SW 1271 (cell line): ENCODE measurements at places on chromosomes 5 and 9.

DNA sequence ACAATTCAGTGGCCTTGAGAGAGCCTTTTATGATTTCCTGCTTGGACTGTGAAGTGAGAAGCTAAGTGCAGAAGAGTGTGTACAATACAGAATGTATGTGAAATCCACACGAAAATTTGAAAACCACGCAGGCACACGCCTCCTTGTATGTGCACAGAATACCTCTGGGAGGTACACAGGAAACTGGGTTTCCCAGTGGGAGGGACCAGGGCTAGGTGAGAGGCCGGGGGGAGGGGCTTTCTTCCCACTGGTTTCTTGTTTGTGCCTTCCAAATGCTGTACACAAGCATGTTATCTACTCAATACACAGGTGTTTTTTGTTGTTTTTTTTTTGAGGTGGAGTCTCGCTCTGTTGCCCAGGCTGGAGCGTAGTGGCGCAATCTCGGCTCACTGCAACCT is 16.1 kb downstream of the C9orf50 start:
- DNase-seq, result no peak

DNA sequence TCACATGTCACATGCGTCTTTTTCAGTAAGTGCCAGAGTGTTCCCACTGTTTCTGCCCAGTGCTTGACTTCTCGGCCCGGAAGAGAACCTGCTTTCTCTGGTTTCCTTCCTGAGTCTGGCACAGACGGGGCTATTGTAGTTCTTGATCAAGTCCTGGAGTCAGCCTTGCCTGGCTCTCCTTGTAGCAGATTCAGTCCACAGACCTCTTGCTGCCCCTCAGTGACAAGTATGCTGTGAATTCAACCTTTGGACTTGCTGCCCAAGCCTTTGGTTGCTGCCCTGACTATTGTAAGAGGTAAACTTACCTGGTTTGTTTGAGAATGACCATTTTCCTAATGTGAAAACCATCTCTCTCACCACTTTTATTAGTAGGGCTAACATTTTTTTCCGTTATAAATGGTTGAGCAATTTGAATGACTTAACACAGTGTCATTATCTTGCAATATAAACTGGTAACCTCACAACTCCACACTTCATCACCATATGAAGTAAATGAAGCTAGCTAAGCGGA is 24.7 kb downstream of the ZBTB34 start:
- no peak for DNase-seq

DNA sequence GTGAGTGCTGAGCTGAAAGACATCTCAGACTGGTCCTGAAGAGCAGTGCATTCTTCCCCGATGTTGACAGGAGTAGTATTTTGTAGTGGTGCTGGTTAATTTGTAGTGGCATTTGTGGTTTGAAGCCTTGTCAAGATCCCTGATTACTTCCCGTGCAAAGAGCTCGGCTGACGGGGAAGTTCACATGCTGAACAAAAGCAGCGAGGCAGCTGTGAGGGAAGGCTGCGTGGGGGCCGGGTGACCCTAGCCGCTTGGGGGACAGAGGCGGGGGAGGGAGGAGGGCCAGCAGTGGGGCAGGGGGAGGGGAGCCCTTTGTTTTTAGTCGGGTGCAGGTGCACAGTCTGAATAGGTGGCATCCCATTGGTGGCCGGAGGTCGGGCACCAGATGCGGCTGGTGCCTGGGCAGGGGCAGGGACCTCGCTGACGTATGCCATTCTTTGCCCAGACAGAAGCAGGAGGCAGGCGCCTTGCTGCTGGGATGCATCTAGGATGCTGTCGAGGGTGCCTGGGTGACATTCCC is 64.7 kb downstream of the CRB2 start:
- no peak for DNase-seq

- DNase-seq, result no peak
Observed at GRCh38 chr5:8767111-8767510, 778.8 kb downstream of the SEMA5A start.

DNA sequence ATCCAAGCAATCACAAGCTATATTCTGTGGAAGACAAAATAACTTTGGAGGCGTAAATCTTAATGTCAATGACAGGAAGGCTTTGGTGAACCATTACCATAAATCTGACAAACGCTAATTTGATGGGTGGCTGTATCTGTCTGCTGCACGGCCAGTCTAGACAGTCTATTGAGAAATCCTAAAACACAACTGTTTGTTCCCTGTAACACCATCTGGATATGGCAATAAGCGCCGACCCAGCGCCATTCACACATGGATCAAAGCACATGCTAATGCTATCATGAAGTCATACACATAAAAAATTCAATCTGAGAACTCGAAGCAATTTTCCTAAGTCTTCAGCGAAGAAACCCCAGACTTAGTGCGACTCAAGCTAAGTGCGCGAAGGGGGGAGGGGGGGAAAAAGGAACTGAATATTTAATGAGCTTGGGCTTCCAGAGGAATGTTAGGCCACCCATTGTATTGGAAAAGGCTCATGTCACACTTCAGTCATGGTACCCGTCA is 95.1 kb downstream of the ARL15 start:
- no peak for DNase-seq

- no peak for DNase-seq
Observed at GRCh38 chr9:115142517-115143270, 24.7 kb upstream of the TNC start.

DNA sequence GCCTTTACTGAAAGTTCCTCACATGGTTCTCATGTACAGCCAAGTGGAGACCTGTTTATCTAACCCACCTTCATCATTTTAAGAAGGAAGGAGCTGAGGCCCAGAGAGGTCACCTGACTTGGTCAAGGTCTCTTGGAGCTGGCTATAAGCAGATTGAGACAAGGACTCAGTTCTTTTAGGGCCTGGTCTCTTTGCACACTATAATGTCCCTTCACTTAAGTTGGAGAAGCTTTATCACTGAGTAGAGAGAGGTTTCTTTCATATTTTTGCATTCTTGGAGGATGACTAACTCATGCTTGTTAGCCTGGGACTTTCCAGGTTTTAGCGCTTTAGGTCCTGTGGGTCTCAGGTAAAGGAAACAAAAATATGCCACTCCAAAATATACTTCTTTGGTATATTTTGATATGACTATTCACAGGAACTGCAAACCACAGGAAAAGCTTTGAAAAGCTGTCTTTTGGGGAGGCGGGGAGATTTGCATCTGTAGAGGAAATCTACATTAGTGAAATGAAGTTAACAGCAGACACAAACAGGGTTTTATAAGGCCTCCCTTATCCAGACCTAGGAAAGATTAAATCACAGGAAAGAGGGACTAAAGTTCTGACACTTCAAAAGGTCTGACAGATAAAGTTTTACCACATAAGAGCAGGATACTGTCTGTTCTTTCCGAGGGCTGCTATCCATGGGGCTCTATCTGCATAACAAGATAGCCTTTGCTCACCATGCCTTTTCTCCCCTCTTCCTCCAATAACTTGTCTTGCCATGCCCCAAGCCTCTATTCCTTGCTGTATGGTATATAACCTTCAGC is 95.8 kb upstream of the ANKRD55 start:
- peak; percentile 16 for DNase-seq

GRCh38 chr5:32753765-32754164 is 42.6 kb downstream of the NPR3 start:
- DNase-seq, result no peak

DNA sequence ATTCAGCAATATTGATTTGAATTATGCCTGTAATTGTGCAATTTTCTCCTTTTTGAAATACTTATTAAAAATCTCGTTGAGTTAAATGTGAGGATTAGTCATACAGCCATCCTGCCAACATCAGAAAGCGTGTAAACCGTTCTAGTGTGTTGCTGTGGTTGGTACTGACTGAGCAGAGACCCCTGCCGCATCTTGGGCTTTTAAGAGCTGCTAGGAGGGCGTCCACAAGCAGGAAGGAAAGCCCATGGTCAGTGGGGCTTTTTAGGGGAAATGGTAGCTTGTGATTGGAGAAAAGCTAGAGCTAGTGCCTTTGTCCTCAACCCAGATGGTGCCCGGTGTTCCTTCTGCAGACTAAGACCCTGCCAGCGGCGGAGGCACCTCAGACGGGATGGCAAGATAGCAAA is 1.3 kb downstream of the SDHA start:
- DNase-seq, result no peak

- no peak for DNase-seq
Observed at GRCh38 chr9:76223749-76224340, 170.4 kb downstream of the RFK start.

DNA sequence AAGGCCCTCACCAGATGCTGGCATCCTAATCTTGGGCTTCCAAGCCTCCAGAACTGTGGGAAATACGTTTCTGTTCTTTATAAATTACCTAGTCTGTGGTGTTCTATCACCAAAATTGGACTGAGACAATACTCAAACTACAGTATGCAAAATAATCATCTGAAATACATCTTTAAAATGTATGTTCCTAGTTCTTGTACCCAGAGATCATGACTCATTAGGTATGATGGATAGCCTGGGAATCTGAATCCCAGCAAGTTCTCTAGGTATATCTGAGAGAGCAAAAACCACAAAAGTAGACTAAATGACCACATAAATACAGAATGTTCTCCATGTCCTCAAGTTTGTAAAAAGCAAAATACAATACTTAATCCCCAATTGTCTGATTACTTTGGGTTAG is 166.3 kb downstream of the YIPF5 start:
- no peak for DNase-seq

DNA sequence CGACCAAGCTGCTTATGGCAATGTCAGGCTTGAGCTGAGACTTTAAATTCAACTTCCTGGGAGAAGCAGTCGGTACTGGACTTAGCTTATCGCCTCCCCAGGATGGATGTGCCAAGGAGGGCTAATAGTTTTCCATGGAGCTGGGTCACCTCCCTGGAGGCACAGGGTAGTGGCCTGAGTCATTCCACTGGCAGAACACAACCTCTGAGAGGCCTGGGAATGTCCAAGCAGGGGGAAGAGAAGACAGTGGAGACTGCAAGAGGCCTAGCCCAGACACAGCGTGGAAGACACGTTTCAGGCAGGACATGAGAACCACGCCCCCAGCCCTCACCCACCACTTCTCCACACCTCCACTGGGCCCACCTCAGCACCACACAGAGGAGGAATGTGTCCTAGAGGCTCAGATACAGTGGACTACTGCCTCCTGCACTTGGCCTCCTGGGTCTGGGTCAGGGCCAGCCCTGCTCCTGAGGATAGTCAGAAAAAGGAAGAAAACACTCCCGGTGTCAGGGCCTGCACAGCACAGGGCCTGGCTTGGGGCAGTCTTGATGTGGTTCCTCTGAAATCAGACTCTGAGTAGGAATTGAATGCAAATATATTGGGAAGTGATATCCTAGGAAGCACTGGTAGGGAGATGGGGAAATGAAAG is 171.8 kb downstream of the FSTL4 start:
- DNase-seq, result no peak

GRCh38 chr5:80036615-80037014 is 1.5 kb downstream of the THBS4 start:
- no peak for DNase-seq

GRCh38 chr5:172954751-172955159 is 4.5 kb upstream of the RPL26L1 start:
- no peak for DNase-seq

GRCh38 chr5:31412324-31412723 is 119.6 kb downstream of the DROSHA start:
- no peak for DNase-seq

GRCh38 chr5:173018358-173018757 is 34.8 kb downstream of the ATP6V0E1 start:
- no peak for DNase-seq

GRCh38 chr5:178637356-178638074 is 10.7 kb upstream of the CLK4 start:
- no peak for DNase-seq

GRCh38 chr5:58666598-58667581 is 84.0 kb downstream of the RAB3C start:
- DNase-seq, result no peak

GRCh38 chr5:170216257-170216864 is 16.4 kb upstream of the C5orf58 start:
- DNase-seq, result no peak

DNA sequence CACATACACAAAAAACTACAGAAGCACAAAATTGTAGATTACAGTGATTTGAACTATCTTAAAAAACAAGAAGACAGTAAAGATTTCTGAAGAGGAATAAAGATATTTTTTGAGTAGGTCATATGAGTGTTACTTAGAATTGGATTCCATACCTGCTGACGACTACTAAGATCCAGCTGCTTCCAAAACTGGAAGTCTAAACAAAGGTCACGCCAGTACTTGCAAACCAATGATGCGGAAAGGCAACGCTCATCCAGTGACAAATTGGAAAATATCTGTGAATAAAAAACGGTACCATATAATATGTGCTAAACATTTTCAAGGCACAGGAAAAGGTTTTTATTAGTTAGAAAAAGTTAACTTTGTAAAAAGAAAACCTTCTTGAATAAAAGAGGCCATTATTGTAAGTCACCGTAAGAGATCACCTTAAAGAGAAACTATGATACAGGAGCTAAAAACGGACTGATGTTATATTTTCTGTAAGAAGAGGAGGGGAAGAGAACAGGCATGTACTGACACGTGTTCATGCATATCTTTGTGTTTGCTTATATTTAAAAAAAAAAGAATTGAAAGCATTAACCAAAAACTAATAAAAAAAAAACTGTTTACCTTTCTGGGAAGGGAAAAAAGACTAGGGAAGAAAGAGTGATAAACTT is 14.1 kb downstream of the FBXL17 start:
- no peak for DNase-seq

DNA sequence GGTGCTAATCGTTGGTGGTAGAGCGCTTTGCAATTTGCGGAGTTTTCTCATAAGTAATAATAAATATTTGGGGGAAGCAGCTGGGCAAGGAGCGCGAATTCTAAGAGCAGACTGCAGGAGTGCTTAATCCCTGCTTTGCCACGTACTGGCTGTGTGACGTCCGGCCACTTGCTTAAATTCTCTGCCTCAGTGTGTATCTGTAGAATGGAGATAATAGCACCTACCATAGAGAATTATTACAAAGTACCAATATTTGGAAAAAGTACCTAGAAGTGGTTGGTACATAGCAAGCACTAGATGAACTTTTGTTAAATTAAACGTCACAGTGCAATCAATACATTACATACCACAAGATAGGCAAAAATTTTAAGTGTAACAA is 598 bp upstream of the TMED7 start:
- DNase-seq, result no peak

GRCh38 chr9:135883410-135884089 is 23.8 kb downstream of the CAMSAP1 start:
- DNase-seq, result no peak

DNA sequence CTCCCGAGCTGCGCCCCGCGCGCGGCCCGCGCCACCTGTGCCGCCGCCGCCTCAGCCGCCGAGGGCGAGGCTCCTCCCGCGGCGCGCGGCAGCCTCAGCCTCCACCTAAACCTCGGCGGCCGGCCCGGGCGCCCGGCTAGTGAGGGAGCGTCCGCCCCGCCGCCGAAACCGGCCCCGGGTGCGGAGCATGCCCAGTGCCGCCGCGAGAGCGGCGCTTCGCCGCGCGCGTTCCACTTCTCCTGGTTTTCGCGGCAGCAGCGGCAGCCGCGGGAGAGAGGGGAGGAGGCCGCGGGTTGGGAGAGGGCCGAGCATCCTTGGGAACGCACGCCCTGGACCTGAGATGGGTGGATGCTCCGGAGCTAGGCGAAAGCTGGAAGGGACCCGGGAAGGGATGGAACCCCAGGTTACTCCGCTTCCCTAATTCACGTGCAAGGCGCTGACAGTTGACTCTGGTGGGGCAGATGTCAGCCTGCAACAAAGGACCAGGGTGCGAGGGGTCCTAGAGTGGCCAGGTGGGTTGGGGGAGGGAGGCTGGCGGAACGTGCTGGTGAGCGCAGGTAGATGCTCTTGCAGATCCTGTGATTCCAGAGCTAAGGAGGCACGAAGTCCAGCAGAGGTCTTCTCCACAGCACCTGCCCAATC is at the start of gene CTNND2:
Gene CTNND2 (minus strand): TSS at position 182 of the 642 bp plus-strand sequence. CDS start 593 bp downstream, outside the sequence.
- DNase-seq, result no peak
